Liver (tissue), 10 donors: ENCODE measurements at places on chromosomes 4 and X. TPM values are rescaled to one million over a fixed set of nuclear protein-coding genes. Genes with fewer than 3 reads are reported as not detected.

GRCh38 chrX:39721566-39722279, 376.0 kb downstream of the BCOR start:
- H3K36me3 ChIP-seq, result no peaks in the 10 kb centered on the region
- no peak for DNase-seq
- peaks cover 5% of the 10 kb centered on the region for H3K4me1 ChIP-seq

- no peak overlapping the region for H3K27ac ChIP-seq
- no peak overlapping the region for H3K4me3 ChIP-seq
- no peaks in the 10 kb centered on the region for H3K36me3 ChIP-seq
- H3K27me3 ChIP-seq, result no peaks in the 10 kb centered on the region
These were observed 484.0 kb upstream of the TECRL start for GRCh38 chr4:64893205-64893604.

GRCh38 chr4:151250706-151251105, 26.3 kb upstream of the PRSS48 start:
- H3K27ac ChIP-seq, result peak overlapping the region; percentile 62
- no peaks in the 10 kb centered on the region for H3K36me3 ChIP-seq
- no peaks in the 10 kb centered on the region for H3K27me3 ChIP-seq
- no peak for DNase-seq
- H3K4me1 ChIP-seq, result peaks cover 16% of the 10 kb centered on the region

GRCh38 chrX:114071412-114071811, 512.5 kb upstream of the HTR2C start:
- H3K4me3 ChIP-seq, result no peak overlapping the region
- H3K27me3 ChIP-seq, result no peaks in the 10 kb centered on the region
- H3K27ac ChIP-seq, result no peak overlapping the region
- no peaks in the 10 kb centered on the region for H3K4me1 ChIP-seq
- H3K36me3 ChIP-seq, result no peaks in the 10 kb centered on the region
- no peak for DNase-seq

- no peak overlapping the region for H3K27ac ChIP-seq
- H3K4me1 ChIP-seq, result no peaks in the 10 kb centered on the region
- H3K27me3 ChIP-seq, result no peaks in the 10 kb centered on the region
These were observed 136.1 kb downstream of the MSL3 start for GRCh38 chrX:11893933-11894710.

Gene PDGFC
- 11.1 TPM for total RNA-seq

DNA sequence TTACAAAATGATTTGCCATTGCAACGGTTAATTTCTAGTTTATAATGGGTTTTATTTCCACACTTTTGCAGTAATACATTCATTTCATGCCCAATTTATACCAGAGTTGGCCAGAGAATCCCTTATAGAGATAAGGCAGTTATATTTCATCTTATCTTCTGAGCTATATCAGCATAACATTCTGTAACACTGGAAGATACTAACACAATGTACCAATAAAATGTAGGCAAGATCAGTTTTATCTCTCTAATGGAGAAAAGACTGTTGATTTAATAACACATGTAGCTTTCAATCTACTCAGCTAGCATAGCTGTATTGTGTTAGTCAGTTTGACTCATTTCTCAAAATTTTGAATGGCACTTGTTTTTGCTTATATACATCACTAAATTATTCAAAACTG, 738.6 kb downstream of the TRAM1L1 start:
- H3K27me3 ChIP-seq, result no peaks in the 10 kb centered on the region
- no peaks in the 10 kb centered on the region for H3K36me3 ChIP-seq
- DNase-seq, result no peak
